ENCODE measurements at places on chromosomes 12 and 14. TPM values are rescaled to one million over a fixed set of nuclear protein-coding genes. Genes with fewer than 3 reads are reported as not detected.
A peak's percentile ranks its signal among the peaks of the same experiment; 100 is the strongest.

DNA sequence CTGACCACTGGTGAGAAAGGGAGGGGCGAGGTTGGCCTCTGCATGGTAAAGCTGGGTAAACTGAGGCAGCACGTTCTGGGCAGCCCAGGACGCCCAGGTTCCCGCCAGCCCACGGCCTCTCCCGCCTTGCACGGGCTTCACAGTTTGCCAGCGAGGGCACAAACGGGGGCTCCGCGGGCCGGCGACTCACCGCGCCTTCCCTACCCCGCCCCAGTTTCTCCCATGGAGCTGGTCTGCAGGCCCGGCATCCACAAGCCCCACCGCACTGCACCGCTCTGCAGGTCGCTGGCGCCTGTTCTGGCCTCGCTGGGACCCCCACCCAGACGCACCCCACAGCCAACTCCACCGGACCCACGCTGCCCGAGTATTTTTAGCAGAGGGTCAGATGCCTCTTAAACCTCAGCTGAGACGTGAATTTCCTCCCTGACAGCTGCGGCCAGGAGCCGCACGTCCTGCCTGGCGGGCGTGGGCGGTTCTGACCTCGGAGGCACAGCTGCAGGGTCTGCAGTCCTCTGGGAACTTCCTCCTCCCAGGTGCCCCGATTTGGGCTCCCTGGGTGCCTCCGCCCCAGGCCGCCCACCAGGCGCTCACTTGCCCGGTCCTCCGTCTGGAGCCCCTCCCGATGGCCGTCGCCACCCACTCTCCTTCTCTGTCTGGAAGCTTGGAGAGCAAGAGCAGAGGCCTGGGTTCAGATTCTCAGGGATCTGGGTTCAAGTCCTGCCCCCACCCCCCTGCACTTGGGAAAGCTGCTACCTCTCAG is 29.5 kb upstream of the INF2 start:
- ATAC-seq: no peak

Gene ANO2
- total RNA-seq: 2.0 TPM

Gene DNAI7
- not detected for total RNA-seq

Gene RAPGEF3
- 16.5 TPM for total RNA-seq

DNA sequence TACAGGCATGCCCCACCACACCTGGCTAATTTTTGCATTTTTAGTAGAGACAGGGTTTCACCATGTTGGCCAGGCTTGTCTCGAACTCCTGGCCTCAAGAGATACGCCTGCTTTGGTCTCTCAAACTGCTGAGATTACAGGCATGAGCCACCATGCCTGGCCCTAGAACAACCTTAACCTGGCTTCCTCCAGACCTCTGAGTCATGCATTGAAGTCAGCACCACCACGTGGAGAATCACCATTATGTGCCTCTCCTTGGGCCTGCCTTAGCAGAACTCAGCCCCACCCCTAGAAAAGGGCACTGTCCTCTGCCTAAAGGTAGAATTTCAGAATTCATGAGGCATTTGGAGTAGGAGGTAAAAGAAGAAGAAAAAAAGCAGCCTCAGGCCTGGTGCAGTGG is 49.0 kb downstream of the LIMA1 start:
- peak; percentile 100 for ATAC-seq

Gene POTEM
- total RNA-seq: not detected

Gene RERG
- 1.9 TPM for total RNA-seq

Gene FGF23
- total RNA-seq: not detected

DNA sequence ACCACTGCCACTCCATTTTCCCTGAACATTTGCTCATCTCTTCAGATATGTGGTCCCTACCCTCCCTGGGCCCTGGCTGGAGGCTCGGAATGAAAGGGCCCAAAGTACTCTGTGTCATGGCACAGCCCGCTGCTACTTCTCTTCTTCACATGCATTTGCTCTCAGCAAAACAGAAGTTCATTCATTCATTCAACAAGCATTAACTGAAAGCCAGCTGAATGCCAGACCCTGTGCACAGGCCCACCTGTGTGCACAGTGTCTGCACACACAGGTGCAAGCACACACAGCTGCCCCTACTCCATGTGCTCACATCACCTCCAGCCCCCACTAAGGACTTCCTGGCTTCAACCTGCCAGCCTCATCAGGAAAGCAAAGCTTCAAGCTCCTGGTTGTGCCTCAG is 7.8 kb downstream of the WNT1 start:
- ATAC-seq: no peak

Gene KCNA1
- not detected for total RNA-seq

Gene ADAM20
- 0.80 TPM for total RNA-seq

DNA sequence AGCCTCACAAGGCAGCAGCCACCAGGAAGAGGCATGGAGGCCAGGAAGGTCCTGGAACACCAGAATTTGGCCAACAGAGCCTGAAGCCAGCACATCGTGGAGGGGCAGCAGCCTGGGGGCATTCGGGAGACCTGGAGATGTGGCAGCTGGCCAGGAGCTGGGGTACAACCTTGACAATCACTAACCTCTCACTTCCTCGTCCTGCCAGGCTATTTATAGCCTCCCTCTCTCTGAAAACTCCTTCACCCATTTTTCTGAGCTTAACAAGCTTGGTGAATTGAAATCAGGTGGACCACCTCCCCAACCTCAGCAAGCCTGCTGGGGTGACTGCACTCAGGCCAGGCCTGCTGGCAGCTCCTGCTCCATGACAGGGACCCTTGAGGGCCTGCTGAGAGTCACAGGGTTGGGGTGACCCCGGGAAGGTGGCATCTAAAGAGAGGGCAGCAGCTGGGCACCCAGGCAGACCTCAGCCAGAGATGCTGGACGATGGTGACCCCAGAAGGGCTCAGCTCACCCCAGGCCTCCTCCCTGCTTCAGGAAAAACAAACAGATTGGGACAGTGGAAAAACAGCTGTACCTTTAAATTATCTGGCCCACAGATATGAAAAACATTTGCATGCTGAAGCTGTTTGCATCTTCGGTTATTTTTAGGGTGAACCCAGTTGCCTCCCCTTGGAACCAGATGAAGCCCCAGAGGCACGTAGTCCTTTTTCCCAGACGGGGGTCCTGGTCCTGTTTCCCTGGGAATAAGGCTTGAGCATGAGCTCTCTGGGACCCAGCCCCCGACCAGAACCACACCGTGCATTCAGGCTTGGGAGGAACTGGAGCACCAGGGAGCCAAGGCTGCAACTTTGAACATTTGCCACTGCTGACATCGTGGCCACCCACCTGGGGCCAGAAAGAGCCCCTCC is 67.0 kb downstream of the PITPNM2 start:
- ATAC-seq: no peak

Gene CMTM5
- total RNA-seq: not detected

Gene KIF26A
- 1.00 TPM for total RNA-seq

DNA sequence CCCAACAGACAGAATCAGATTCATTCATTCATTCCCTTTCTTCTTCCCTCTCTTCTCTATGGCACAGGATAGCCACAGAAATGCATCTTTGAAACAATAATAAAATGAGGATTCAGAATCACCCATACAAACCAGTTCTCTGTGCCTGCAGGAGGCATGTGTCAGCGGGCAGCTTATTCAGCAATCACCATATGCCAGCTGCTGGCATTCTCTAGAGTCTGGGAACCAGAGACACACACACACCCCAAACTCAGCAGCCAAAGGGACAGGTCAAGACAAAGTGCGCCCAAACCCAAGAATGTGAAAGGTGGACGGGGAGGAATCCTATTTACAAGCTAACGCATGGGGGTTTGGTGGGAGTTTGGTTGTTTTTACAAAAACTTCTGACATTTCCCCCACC is 14.1 kb downstream of the ARF3 start:
- ATAC-seq: peak; percentile 73

GRCh38 chr12:53955776-53956250 is 1.1 kb downstream of the HOXC12 start:
- ATAC-seq: no peak
